ENCODE measurements at places on chromosomes 16 and 17.
A peak's percentile ranks its signal among the peaks of the same experiment; 100 is the strongest.

- no peak for DNase-seq
Observed at GRCh38 chr16:75279305-75279704, 27.9 kb upstream of the BCAR1 start.

DNA sequence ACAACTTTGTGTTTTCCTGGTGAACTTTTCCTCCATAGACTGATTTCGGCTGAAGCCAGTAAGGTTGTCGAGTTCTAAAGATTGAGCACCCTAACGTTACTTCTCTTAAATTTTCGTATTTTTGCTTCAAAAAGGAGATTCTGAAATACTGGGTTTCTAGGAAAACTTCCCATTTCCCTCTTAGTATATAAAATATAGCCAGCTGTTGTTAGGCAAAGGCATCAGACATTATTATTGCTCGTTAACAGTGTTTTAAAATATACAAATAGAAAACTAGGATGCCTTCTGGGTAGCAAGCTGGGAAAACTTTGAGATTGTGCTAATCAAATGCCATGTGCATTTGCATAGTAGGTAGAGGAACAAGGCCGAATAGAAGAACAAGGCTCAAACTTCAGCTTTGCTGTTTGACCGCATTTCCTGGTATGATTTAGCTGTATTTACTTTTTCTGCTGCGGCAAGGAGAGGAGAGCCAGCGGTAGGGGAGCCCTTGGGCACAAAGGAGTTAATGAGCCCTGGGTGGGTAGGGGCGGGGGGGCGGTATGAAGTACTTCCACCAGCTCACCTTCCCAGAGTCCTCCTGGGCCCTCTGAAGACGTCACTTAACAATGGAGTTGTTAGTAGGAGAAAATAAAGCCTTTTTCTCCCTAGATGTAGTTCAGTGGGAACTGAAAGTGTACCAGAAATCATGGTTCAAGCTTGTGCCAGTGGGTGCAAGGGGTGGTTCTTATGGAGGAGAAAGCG lies 151.9 kb downstream of the MSI2 start:
- no peak for DNase-seq

- DNase-seq: no peak
Observed at GRCh38 chr17:59510611-59511010, 54.8 kb upstream of the DHX40 start.

- DNase-seq: no peak
Observed at GRCh38 chr16:67087803-67088202, 21.9 kb upstream of the PHAF1 start.

DNA sequence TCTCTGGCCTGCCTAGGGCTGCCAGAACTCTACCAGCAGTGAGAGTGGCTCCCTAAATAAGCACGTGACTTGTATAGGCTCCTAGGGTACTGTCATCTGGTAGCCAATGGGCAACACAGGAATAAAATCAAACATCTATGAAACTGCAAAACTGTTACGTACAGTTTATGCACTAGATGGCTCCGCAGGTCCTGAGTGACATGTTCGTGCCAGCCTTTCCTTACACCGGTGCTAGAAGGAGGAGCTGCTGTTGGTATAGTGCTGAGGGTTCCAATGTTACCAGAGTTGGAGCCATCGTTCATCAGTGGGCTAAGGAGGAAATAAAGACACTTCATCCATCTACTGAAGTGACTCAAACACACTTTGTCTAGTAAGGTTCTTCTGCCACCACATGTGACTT lies 63.2 kb upstream of the TRAP1 start:
- peak; percentile 38 for DNase-seq

GRCh38 chr16:69727916-69728270 lies 1.5 kb upstream of the NQO1 start:
- DNase-seq: no peak

DNA sequence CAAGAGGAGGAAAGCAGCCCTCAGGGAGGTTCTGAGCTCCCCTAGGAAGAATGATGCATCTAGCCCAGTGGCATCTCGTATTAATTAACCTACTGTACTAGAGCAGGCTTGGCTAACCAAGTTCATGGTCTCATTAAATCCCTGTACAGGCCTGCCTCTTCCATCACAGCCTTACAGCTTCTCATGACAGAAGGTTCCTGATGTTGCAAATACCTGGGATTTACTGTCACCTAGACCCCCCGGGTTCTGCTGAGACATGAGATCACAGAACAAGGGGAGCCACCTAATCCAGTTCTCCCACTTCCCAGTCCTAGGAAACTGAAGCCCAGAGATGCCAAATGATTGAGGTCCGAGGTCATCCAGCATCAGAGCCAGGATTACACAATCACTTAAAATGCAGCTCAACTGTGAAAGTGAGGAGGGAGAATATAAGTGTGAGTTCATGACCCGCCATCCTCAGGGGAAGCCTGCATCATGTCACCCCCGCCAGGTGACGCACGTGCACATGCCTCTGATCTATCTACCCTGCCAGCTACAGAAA lies 23.9 kb downstream of the ACLY start:
- peak; percentile 92 for DNase-seq

GRCh38 chr17:21209511-21210175 lies 4.3 kb downstream of the TMEM11 start:
- DNase-seq: no peak

GRCh38 chr17:57324060-57324459 lies 67.7 kb downstream of the MSI2 start:
- DNase-seq: no peak

- DNase-seq: peak; percentile 76
Observed at GRCh38 chr16:19595043-19595767, 39.7 kb downstream of the VPS35L start.

- DNase-seq: no peak
Observed at GRCh38 chr16:818132-818531, 17.6 kb upstream of the GNG13 start.

GRCh38 chr17:40363111-40363827 lies 1.3 kb downstream of the GJD3 start:
- DNase-seq: no peak

DNA sequence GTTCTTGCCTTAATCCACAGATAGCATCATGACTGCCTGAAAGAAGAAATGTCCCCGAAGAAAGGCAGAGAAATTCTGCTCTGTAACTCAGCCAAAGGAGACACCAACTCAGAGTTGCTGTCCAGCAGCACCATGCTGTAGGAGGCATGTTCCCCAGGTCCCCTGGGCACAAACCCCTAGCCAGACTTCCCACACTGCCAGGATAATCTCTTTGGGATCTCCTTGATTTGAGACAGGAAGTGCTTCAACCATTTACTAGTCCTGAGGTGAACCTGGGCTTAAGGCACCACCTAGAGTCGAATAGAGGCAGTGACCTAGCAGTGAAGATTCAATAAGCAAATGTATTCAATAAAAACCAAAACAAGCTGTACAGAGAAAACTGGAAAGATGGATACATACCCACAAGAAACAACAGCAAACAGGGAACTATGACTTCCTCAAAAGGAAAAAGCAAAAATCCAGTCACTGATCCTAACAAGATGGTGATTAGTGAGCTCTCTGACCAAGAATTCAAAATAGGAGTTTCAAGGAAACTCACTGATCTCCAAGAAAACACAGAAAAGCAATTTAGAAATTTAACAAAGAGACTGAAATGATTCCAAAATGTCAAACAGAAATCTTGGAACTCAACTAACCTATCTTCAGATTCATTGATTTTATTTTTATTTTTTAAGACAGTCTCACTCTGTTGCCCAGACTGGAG lies 5.7 kb downstream of the OR4D2 start:
- peak; percentile 7 for DNase-seq

GRCh38 chr17:44397479-44398440 lies 8.3 kb upstream of the ITGA2B start:
- DNase-seq: no peak

DNA sequence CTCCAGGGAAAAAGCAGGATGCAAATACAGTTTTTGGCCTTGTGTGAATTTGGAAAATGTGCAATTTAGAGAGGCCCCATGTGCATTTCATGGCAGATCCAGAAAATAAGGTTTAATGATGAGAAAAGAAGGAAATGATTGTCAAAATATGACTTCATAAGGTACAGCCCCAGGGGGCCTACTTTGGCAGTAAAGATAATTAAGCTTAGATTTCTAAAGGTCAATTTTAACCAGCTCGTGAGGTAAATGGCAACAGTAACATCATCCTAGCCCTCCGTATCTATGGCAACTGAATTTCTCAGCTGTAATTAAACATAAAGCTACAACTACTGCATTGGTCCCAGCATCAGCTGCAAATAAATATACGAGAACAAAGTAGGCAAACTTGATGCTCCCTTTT lies 30.0 kb upstream of the PRSS54 start:
- DNase-seq: no peak

GRCh38 chr17:63279498-63280230 lies 166.4 kb downstream of the CYB561 start:
- peak; percentile 87 for DNase-seq

- no peak for DNase-seq
Observed at GRCh38 chr16:68252383-68252782, 7.2 kb downstream of the PLA2G15 start.

- DNase-seq: no peak
Observed at GRCh38 chr16:23113185-23113584, 36.1 kb downstream of the USP31 start.

- no peak for DNase-seq
Observed at GRCh38 chr17:4008441-4009185, 44.4 kb upstream of the ATP2A3 start.

DNA sequence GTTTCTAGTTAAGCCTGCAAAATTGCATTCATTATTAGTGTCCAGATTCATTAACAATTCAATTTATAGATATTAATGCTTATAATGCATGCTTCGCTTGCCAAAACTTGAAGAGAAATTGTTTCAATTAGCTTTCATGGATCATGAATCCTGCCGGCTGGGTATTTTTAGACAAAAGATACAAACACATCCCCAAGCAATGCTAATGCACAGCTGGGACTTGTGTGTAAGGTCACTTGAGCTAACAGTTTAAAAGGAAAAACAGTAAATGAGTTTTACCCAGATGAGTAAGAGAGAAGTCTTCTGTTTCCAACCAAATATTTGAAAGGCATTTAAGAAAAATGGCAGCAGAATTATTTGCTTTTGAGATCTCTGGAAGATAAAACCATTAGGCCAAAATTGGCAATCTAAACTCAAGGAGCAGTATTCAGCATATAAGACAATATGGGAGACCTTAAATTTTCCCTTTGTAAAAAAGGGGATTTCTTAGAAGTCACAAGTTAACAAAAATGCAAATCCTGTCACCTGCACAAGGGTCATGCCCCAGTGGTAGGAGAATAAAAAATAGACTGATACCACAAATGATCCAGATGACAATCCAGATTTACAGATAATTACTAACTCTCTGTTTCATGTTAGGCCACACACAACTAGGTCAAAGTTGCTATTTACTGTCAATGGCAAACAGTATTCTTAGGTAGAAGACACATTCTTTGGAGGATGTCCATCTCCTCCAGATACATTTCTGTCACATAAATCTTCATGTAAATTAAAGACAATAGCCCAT lies 418.4 kb upstream of the PMFBP1 start:
- DNase-seq: peak; percentile 46

DNA sequence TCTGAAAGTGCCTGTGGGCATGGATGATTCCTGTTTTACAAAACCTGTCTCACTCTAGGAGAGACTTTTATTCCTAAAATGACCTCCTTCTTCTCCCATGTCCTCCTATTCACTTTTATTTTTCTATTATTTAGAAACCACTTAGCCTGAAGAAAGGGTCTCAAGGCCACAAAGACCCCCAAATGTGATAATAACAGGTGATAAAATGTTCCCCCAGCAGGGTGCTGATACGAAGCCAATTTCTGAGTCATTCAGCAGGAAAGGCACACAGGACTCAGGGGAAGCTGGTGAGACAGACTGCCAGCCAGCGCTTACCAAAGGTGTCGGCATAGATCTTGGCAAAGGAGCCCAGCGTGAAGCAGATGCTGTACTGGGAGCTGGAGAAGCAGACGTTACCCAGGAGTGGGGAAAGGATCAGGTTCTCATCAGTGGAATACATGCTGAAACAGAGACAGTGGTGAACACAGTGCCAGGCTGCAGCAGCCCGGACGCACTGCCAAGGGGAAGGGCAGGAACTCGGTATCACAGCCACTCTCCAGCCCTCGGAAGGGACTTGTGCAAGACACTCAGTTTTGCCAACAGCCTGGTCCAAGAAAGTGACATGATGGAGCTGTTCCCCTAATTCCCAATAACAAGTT lies 24.6 kb downstream of the HIGD1B start:
- DNase-seq: no peak

DNA sequence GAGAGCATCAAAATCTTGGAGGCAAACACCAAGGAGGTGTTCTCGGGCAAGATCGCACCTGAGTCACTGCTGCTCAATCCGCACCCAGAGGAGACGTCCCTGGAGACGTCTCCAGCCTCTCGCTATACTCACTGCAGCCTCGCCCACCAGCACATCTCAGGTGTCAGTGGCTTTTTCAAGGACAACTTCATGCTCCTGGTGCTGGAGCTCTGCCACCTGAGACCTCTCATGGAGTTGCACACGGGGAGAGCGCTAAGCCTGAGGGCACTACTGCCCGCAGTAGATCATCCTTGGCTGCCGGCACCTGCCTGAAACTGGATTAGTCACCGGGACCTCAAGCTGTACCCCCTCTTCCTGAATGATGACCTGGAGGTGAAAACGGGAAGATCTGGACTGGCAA lies 2.6 kb upstream of the MBTPS1 start:
- DNase-seq: no peak

- DNase-seq: no peak
Observed at GRCh38 chr17:57678393-57678792, 66.7 kb downstream of the CCDC182 start.

- peak; percentile 91 for DNase-seq
Observed at GRCh38 chr17:42566883-42567573, at the start of gene MLX. MLX (plus strand) TSS chr17:42567100; CDS start chr17:42567125, 25 bp downstream.

DNA sequence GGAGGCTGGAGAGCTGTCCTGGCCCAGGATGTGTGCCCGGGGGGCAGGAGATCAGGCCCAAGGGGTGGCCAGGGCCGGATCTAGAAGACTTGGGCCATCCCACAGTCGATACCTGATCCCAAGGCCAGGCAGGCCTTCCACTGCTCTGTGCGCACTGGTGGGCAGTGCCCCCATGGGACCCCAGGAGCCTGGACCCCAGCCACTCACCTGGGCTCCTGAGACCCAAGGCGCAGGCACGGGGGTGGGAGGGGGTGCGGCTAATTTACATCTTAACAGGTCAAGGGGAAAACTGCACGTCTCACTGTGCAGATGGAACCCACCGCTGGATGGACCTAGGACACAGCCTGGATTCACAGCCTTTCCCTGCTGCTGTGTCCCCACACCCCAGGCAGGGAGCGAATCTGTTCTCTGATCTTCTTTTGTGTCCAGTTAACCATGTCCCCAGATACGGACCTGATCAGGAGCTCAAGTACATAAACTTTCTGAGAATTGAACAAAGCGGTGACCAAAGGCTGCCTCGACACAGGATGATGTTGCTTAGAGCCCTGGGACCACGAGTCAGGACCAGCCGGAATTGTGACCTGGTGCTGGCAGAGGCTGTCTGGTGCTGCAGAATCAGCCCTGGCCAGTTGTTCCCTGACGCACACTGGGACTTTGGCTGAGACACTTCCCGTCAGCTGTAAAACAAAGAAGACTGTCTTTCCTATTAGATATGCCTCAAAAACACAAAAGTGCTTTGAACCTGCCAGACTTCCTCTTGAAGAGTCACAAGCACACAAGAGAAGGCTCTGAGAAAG lies 60.6 kb downstream of the TNFRSF13B start:
- no peak for DNase-seq
